Stimulated activated CD8-positive, alpha-beta memory T cell treated with anti-CD3 and anti-CD28 coated beads, Interleukin-7, amount 100 ng/mL, for 1 hour (primary cell): ENCODE measurements at places on chromosomes 7 and 10.

GRCh38 chr7:138308136-138308535 lies 151.9 kb upstream of the TRIM24 start:
- no peak for DNase-seq

DNA sequence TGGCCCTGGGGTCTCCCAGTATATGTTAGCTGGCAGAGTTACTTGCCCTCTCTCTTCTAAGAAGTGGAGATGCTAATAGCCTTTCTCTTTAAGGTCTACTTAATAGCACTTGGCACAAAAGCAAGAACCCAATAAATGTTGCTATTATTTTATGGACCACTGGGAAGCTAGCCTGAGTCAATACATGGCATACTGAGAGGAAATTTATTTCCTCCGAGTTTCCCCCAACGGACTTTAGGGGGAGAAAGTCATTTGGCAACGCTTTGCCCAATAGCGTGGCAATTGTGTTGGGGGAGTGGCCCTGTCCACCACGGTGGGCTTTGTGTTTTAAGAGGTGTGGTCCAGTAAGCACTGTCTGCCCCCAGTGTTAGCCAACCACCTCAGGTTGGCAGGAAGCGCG lies 87.4 kb upstream of the SMNDC1 start:
- no peak for DNase-seq

DNA sequence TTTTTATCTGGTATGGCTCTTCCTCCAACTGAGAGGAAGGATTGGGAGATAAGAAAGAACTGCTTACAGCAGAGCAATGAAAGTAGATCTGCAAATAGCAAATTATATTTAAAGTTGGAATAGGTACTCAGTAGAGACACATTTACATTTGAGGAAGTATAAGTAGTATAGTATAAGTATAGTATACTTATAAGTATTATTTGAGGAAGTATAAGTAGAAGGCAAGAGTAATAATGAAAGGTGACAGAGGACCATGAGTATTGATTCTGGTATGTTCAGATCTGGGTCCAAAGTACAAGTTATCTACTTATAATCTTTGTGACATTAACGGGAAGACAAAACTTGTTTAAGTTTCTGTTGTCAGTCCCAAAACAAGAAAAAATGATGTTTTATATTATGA lies 527.6 kb upstream of the SORCS1 start:
- no peak for DNase-seq

GRCh38 chr7:105188201-105188600 lies 174.2 kb downstream of the KMT2E start:
- no peak for DNase-seq
